ENCODE measurements at places on chromosomes 6 and 20.

GRCh38 chr6:136784910-136785746 is 7.1 kb downstream of the MAP3K5 start:
- DNase-seq = peak; percentile 15

GRCh38 chr20:8735674-8736073 is 333.2 kb upstream of the PLCB4 start:
- DNase-seq = no peak

GRCh38 chr6:87075168-87075567 is 19.7 kb downstream of the CGA start:
- no peak for DNase-seq

DNA sequence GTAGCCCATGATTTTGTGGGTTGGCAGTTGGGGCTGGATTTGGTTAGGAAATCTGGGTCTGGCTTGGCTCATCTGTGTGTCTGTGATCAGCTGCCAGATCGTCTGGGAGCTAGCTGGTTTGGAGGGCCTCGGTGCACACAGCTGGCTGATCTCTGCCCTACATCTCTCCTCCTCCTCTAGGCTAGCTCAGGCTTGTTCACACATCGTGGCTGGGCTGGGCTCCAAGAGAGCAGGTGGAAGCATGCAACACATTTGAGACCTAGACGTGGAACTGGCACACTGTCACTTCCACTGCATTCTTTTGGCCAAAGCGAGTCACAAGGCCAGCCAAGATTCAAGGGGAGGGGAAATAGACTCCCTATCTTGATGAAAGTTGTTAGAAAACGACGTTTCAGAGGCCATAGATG is 15.9 kb downstream of the NDUFAF5 start:
- DNase-seq = no peak

DNA sequence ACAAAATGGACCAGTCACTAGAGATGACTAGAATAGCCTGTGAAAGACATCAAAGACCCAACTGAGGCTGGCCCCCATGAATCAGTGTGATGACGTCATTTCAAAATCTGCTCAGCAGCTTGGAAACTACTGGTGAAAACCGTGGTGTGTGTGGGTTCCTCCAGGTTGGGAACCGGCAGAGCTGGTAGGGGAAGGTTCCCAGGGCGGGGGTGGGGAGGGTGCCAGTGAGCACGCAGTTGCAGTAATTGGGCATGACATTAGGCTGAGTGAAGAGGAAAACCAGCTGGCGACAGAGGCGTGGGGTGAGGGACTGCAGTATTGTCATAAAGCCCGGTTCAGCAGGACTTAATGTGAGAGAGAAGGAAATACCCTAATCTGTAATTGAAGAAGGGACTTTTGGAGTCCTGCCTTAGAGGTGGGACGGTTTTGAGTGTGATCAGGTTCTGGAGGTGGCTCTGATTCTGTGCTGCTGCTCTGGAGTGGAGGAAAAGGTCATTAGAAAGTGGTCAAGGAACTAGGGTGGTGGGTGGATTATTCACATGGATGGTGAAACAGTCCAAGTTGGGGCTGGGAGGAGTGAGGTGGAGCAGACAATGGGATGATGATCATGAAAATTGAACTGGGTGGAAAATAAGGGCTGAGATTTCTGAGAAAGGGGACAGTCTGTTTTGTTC is 52.0 kb upstream of the MTHFD1L start:
- DNase-seq = peak; percentile 56

DNA sequence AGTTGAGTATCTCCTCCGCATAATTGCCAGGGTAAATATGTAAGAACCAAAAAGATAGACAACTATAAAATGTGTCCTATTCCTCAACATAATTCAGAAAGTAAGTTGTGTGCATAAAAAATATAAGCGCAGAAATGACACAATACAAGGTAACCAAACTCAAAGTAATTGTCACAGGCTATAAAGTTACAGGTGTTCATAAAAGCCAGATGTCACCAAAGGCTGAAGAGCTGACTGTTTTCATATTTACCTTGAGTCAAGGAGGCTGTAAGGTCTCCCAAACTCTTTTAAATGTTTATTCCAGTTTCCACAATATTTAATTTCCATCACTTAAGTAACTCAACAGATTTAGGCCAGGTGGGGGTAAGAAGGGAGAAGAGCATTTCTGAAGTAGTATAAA is 192.2 kb upstream of the MARCKS start:
- no peak for DNase-seq

- peak; percentile 29 for DNase-seq
These were observed 181.0 kb downstream of the TRIM27 start for GRCh38 chr6:28742668-28743270.

DNA sequence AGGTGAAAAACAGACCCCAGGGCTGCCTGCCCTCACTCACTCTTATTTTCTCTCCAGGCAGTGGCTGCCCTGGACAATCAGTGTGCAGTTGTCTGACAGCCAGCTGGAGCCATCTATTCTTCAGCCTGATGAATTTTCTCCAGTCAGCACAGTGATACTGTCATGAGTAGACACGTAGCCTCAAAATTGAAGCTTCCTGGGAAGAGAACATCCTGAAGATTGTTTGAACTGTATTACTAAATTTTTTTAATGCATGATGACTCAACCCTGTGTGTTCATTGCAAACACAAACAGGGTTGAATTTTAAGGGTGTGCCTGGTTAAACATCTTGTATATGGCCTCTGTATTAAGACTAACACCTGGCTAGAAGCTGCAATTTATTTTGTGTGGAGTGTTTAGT is 49.8 kb upstream of the STXBP5 start:
- no peak for DNase-seq

DNA sequence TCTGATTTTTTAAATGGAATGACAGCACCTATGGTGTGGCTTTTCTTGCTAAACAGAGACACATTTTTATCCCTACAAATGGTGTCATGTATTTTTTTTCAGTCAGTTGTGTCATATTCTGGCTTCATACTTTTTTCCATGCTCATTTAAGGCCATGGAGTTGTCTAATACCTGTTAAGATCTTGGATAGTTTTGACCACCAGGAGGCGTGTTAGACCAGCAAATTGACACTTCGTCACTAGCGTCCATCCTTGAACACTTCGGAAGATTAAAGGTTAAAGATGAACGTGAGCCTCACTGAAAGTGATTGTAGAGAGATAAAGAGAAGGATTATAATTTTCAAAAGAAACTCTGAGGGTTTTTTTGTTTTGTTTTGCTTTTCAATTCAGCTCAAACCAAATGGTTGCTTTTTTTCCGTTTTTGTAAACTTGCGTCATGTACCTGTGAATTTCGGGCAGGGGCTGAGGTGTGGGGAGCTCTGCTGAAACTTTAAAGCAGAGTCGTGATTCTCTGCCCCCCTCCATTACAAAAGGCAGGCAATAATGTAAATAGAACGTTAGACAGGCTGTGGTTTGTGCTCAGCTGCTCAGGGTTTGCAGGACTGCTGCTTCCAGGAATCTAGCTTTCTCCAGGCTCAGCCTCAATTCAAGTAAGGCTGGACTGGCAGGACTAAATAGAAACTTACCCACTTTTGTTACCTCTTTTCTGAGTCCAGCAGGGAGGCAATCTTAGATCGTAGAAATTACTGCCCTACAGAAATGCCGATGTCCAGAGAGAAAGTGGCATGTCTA is 245.1 kb downstream of the FOXA2 start:
- no peak for DNase-seq
